ENCODE measurements at places on chromosomes 6 and 20.

GRCh38 chr6:35498422-35499067, 1.7 kb upstream of the TEAD3 start:
- no peak for DNase-seq

DNA sequence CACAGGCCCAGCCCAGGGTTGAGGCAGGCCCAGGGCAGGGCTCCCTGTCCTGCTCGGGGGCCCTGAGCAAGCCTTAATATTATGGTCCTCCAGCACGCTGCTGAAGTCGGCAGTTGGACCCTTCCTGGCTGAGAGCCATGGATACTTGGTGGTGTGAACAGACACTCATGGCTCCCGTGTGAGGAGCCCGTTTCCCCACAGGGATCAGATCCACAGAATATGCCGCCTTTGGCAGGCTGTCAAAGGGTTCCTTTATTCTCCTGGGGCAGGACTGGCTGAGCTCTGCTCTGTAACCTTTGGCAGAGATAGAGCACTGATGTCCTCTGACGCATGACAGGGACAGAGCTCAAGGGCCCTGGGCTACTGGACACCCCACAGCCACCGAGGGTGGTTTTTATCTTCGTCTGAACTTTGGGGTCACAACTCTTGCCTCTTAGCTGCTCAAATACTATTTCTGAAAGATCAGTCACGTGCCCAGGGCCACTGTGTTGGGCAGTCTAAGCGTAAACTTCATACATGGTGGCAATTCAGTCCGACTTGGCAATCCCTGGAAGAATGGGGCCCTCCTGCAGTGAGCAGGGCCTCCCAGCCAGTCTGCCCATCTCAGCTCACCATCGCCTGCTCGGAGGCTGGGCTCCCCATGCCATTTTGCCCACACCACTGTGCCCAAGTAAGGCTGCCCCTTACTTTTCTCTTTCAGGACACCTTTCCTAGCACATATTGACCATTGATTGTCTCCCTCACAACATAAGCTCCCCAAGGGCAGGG, 49.1 kb downstream of the TTI1 start:
- no peak for DNase-seq

DNA sequence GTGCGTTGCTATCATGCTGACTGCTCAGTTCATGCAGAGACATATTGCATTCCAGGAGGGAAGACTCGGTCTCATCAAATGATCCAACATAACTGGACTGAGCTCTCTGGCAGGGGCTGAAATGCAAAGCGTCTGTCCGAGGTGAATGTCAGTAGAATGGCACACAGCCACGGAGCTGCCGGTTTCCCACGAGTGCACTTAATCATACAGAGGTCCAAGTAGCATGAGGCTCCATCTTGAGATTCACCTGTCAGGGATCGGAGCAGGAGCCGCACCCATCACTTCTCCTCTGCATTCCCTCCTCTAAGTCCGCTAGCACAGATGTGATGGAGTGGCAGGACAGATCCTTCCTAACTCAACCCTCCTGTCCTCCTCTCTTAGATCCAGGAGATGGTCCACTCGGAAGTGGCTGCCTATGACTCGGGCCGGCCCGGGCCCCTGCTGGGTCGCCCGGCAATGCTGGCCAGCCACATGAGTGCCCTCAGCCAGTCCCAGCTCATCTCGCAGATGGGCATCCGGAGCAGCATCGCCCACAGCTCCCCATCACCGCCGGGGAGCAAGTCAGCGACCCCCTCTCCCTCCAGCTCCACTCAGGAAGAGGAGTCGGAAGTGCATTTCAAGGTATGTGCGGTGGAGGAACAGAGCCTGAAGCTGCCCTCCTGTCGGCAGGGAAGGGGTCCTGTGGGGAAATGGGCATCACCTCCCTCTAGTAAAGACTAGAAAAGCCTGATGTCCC, 135.9 kb downstream of the JPH2 start:
- DNase-seq, result no peak

GRCh38 chr6:45377043-45377553, 636 bp downstream of the SUPT3H start:
- DNase-seq, result peak; percentile 8

- DNase-seq, result no peak
Observed at GRCh38 chr20:49318091-49318429, 40.2 kb upstream of the ZNFX1 start.

DNA sequence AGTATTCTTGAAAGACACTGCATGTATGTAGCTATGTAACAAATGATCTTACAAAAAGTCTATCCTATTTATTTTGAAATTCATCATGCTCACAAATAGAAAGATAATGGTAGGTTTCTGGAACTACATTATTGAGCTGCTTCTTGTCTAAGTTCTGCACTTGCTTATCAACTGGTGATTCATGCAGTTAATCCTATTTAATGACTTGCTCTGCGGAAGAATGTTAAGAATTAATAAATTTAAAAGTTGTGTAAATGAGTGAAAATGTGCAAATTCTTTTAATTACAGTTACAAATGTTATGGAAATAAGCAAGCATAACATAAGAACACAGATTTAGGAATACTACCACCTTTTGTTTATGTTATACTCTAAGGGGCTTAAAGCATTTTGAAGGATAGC, 67.1 kb upstream of the MCM9 start:
- no peak for DNase-seq

- DNase-seq, result no peak
Observed at GRCh38 chr6:116190550-116190949, 63.3 kb downstream of the TSPYL4 start.

- no peak for DNase-seq
Observed at GRCh38 chr20:34435589-34435988, 72.5 kb downstream of the ITCH start.

DNA sequence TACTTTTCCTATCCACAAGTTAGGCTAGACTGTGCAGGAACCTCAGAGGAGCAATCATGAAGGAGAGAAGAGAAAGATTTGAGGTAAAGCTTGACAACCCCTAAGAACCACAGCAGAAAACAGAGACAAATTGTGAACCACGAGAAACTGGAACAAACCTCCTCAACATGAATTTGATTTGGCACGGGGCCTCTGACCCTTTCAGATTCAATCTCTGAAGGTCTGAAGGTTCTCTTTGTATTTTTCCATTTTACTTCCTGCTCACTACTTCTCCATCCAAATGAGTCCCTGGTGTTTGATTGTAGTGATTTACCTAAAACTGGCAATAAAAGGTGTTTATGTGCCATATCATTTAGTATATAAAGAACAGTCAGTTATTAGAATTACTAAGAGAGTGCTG, 126.1 kb upstream of the STXBP5 start:
- no peak for DNase-seq

DNA sequence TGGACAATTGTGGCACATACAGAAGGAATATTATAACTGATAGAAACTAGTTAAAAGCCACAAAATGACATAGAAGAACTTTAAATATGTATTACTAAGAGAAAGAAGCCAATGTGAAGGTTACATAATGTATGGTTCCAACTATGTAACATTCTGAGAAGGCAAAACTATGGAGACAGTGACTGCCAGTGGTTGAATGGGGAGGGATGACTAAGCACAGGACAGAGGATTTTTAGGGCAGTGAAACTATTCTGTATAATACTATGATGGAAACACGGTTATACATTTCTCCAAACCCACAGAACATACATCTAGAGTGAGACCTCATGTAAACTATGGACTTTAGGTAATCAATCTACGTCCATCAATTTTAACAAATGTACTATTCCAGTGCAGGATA, 22.4 kb downstream of the SYNCRIP start:
- no peak for DNase-seq

- no peak for DNase-seq
Observed at GRCh38 chr20:50694379-50695134, 3.2 kb upstream of the RIPOR3 start.

- no peak for DNase-seq
Observed at GRCh38 chr6:79005024-79005423, 73.0 kb downstream of the PHIP start.

DNA sequence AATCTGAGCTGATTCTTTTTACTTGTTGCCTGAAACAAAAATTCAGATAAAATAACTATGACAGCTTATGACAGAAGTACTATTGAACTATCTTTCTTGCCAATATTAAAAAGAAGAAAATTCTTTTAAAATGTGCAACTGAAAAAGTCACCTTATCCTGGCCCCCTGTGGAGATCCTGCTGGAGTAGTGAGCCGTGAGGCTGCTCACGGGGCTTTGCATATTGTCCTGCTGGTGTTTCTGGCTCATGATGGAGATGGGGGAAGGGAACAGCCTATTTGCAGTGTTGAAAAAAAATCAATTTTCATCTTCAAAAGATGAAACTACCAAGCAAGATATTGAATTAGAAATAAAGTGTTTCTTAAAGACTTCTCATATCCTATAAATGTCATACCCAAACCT, 216.0 kb downstream of the SAMD5 start:
- no peak for DNase-seq

DNA sequence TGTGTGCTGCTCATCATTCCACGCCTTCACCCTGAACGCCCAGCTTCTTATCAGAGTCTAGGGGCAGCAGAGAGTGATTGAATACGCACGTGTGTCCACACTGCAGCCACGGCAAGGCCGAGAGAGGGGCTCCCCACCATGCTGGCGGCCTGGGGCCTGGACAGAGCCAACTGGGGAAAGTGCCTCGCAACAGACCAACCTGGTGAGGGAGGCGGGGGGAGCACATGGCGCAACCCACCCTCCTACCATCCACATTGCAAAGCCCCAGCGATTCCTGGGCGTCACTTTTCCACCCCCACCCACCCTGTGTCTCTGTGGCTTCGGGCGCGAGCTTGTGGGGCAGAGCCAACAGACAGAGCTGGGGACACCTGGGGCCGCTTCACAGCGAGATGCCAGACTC, 66.4 kb upstream of the DUSP22 start:
- DNase-seq, result no peak

- peak; percentile 30 for DNase-seq
Observed at GRCh38 chr6:151385177-151385576, 6.2 kb downstream of the ZBTB2 start.

GRCh38 chr20:51810155-51811041, 8.1 kb upstream of the SALL4 start:
- no peak for DNase-seq

- DNase-seq, result no peak
Observed at GRCh38 chr6:19839788-19840187, 2.6 kb downstream of the ID4 start.

DNA sequence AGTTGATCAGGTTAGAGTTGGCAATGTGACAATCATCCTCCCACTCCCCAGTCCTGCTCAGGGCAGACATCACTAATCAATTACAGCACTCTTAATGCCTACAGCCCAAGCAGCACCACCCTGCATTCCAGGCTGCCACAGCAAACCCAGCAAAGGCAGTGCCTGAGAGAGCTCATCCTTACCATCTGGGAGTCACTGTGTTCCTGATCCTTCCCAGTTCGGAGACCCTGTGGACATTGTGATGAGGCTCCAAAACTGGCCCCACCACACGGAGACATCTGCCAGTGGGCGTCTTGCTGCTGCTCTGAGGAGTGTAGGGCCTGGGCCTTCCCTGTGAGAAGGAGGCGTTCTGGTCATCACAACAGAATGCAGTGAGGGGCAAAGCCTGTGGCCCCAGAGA, 216.5 kb upstream of the CST7 start:
- no peak for DNase-seq

DNA sequence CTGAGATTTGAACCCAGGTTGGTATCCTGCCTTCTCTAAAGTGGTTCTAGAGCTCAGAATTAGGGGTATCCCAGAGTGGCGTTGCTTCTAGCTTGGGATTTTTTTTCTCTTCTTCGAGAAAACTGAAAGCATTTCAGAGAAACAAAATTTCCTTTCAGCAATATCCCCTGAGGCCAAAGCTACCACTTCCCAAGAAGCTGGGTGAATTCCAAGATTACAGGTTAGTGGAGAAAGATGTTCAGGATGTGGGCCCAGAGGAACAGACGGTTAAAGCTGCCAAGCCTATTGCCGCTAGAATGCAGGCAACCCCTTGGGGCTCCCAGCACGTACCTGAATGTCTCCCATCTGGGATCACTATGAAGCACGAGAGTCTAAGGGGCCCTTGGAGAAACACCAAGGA, 134.1 kb downstream of the FOXO3 start:
- DNase-seq, result no peak

DNA sequence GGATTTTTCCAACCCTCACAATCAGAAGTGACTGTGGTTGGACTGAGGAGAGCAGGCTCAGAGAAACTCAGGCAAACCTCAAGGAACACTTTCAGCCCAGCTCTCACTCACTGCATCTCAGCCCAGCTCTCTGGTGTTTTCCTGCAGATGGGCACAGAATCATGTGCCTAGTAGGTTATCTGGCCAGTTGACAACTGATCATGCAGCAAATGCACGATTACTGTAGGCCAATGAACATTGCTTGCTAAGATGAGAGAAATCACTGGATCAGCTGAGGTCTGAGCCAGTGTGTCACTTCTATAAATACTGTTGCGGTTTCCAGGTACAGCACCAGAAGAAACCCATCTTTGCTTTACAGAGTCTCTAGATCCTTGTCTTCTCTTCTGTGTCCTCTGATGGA, 540.5 kb downstream of the CD83 start:
- no peak for DNase-seq

- peak; percentile 14 for DNase-seq
Observed at GRCh38 chr6:22372922-22373321, 76.1 kb upstream of the PRL start.

- DNase-seq, result no peak
Observed at GRCh38 chr6:43200541-43200940, 18.5 kb downstream of the CUL9 start.

DNA sequence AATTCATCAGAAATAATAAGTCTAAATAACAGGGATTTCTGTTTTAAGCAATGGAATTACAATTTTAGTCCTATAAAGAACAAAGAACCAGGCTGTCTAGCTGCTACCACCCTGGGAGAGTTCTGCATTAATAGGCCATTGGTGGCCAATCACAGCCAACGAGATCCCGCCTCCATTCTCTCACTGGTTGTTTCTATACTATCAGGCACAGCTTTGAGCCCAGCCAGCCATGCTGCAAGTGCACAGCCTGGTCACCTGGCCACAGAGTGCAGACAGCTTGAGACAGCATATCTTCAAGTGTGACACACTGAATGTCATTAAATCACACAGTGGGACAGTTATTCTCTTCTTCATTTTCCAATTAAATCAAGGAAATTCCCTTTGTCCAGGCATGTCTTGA, 16.1 kb upstream of the RAB22A start:
- DNase-seq, result no peak

All from GM10248 (cell line).